Dorsolateral prefrontal cortex (tissue), 122 donors: ENCODE measurements at places on chromosomes 1 and 21. TPM values are rescaled to one million over a fixed set of nuclear protein-coding genes. Genes with fewer than 3 reads are reported as not detected.

DNA sequence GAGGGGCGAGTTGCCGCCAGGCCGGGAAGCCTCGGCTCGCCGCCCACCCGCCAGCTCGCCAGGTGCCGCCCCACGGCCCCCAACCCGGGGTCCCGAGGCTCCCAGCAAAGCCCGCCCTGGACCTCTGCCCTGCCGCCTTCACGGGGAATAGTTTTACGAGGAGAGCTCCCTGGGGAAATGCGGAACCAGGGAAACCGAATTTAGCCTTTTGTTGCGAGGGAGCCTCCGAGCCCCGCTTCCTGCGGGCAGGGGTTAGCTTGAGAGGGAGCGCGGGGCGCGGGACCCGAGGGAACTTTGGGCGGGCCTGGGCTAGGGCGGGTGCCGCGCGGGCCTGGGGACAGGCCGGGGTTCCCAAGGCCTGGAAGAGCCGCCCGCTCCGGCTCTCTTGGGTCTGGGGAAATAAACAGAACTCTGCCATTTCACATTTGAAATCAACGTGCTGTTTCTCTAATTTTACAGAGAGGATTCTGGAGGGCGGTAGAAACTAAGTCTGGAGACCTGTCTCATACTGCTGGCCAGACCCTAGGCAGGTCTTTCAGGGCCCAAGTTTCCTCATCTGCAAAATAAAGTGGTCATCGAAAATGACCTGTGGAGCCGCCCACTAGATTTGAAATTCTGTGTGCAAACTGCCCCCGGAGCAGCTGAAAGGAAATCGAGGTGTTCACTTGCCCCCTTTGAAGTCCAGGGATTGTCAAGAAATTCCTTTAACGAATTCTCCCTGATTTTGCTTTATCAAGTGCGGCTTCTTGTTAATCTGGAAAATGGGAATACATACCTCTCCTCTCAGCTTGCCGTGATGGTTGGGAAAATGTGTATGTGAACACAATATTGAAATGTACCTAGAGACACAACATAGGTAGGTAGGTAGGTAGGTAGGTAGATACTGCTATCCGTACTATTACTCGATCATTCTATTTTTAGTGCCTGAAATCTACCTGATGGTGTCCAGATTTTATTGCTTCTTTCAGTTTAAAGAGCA, 749 bp upstream of the GLUL start:
- no peak for DNase-seq

- no peak for DNase-seq
These were observed 120.7 kb upstream of the JUN start for GRCh38 chr1:58904299-58905125.

- DNase-seq, result no peak
These were observed 7.3 kb downstream of the CD244 start for GRCh38 chr1:160855181-160855981.

The UMODL1 gene
- total RNA-seq, result 2.3 TPM

DNA sequence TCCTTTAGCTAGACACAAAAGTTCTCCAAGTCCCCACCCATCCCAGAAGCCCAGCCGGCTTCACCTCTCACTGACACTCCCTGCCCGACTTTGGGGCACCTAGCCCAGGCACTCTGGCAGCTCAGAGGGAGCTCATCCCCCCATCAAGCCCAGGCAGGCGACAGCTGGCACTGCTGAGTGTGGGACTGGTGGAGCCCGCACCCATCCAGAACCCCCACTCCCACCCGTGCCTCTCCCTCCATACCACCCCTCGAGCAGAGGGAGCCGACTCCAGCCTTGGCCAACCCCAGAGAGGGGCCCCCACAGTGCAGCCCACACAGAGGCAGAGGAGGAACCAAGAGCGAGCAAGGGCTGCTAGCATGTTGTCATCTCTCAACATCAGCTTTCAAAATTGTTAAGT, 658.6 kb downstream of the AMY1C start:
- DNase-seq, result no peak

- no peak for DNase-seq
These were observed 348.8 kb downstream of the HHAT start for GRCh38 chr1:210677533-210677932.

DNA sequence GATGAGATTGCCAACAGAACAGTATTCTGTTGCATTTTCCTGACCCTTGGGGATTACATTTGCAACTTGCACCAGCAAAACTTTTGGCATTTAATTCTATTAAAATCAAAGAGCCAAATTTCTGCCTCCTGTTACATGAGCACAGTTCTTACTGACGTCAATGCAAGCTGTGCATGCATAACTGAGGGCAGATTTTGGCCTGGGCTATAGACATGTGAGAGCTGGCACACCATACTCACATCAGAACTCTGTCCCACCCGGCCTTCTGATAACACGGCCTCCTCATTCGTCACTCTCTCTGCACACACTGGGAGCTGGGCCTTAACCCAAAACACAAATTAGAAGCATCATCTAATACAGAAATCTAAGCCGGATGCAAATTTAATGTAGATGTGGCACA, 31.5 kb downstream of the PAPPA2 start:
- DNase-seq, result no peak

The OR10J1 gene
- not detected for total RNA-seq

DNA sequence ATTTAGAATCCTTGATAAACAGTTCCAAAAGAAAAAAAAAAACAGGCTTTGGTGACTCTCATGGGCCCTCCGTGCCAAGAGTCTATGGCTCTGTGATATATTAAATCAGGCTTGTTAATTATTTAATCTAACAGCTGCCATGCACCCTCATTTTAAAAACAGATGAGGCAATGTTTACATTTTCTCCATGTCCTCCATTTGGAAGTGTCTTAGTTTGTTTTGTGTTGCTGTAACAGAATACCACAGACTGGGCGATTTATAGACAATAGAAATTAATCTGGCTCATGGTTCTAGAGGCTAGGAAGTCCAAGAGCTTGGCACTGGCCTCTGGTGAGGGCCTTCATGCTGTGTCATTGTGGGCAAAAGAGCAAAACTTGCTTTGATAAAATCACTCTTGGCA, 58.0 kb downstream of the B3GALT5 start:
- no peak for DNase-seq

GRCh38 chr1:210092366-210092765, 140.2 kb upstream of the SERTAD4 start:
- no peak for DNase-seq

DNA sequence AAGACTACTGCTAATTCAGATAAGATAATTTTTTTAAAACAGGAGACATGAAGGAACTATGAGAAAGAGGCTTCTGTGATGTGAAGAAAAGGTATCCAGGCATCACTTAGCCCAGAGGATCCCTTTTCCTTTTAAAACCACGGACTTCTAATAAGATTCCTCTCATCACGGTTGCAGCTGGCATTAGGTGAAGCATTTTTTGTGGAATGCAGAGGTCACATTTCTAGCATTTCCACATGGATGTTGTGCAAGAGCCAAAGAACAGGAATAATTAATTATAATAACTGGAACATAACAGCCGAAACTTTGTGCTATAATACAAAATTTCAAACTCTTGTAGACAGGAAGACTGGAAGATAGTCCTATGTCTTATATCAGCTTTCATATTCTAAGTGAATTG, 27.6 kb downstream of the CYP2J2 start:
- DNase-seq, result no peak

The SCNM1 gene
- 28.7 TPM for total RNA-seq

DNA sequence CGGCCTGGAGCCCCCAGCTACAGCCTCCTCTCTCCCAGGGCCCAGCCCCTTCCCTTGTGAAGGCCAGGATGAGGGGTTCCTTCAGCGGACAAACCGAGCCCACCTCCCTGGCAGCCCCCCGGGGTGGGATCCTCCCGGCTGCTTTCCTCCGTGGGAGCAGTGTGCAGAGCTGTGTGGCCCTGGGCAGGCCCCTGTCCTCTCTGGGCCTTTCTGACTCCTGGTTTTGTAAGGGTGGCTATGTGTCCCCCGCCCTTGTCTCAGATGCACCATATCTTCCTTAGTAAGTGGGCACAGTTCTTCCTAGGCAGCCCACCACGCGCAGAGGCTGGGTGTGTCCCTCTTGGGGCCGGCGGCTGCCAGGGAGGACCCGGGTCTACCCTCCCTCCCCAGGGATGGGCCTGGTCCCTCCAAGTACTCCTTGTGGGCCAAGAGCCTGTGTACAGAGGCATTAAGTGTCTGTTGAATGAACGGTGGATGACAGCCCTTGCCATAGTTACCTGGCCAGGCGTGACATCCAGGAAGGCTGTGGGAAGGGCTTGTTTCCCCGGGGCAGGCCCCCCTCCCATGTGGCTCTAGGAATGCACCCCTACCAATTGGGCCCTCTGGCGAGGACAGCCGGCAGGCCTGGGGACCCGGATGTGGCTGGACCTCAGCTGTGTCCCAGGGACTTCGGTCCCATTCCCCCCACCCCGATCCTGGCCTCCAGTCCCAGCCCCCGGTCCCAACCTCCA, 3.8 kb downstream of the SMIM1 start:
- DNase-seq, result no peak

The CADM3 gene
- total RNA-seq, result 246 TPM

DNA sequence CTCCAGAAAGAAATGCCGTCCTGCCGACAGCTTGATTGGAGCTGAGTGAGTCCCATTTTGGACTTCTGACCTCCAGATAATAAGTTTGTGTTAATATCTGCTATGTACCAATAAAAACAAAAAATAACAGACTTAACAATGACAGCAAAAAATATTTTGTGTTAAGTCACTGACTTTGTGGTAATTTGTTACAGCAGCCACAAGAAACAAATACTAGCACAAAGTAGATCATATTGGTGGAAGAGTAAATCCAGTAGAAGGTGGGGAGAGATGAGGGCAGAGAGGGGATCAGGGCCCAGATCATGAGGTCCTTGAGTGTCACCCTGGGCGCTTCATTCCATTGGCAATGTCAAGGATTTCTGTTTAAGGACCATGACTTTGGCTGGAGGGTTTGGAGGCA, 168.6 kb downstream of the DYRK1A start:
- no peak for DNase-seq
